CD4-positive, alpha-beta memory T cell (primary cell): ENCODE measurements at places on chromosomes 3 and 15.

GRCh38 chr15:74845208-74845568 is 2.2 kb upstream of the ULK3 start:
- no peaks in the 10 kb centered on the region for H3K27me3 ChIP-seq
- H3K4me3 ChIP-seq: peak overlapping the region; percentile 49
- peaks cover 26% of the 10 kb centered on the region for H3K36me3 ChIP-seq

DNA sequence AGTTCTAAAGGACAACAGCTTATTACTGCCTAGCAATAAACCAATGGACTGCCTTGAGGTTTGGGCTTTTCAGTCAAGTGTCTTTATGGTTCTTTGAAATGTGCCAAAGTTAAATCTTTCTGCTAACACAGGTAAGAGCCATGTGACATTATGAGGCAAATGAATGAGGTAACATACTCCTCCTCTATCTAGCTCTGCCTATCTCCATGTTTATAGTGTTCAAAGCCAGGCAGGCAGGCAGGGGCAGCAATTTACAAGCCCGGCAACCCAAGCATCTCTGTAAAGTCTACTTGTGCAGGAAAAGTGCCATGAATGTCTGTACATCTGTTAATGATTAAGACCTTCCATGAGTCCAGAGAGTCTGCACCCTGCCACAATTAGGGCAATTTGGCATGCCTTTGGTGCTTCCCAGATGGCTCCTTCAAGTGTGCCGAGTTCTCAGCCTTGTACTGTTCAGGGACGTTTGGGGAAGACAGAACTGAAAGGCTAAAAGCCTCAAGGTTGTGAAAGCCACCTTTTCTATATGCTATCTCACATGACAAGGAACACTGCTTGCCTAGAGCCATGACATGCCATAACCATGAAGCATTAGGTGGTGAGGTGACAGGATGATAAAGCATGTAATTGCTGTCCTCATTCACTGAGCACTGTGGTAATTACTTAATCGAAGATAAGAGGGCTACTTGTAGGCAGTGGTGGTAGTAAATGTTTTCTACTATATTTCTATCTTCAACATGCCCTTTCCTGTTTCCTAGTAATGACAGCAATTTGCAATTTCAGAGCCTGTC is 41.4 kb upstream of the EIF1B start:
- DNase-seq: no peak

- H3K27me3 ChIP-seq: no peaks in the 10 kb centered on the region
- no peaks in the 10 kb centered on the region for H3K36me3 ChIP-seq
- no peak overlapping the region for H3K27ac ChIP-seq
Measured at GRCh38 chr3:159732172-159733111, 256.2 kb upstream of the IL12A start.

- H3K4me1 ChIP-seq: peaks cover 38% of the 10 kb centered on the region
- no peak for DNase-seq
- H3K27me3 ChIP-seq: no peaks in the 10 kb centered on the region
- H3K36me3 ChIP-seq: peaks cover 83% of the 10 kb centered on the region
Measured at GRCh38 chr15:85727068-85727467, 67.7 kb downstream of the KLHL25 start.

DNA sequence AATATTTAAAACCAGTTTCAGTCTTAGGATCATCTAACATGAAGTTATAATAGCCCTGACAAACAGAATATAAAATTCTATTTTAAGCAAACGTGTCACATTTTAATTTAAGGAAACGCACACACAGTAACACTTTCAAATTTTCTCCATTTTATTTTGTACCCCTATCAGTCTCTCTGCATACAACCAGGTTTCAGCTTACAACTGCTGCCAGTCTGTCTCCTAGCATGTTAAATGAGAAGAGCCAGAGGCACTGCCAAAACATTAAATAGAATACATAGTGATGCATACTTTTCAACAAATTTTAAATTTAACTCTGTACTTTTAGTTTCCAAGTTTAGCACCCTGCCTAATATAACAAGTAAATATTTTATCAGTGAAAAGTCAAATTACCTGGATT is 60.8 kb downstream of the UACA start:
- no peaks in the 10 kb centered on the region for H3K36me3 ChIP-seq
- DNase-seq: no peak
- H3K4me3 ChIP-seq: no peak overlapping the region
- H3K27ac ChIP-seq: no peak overlapping the region
- no peaks in the 10 kb centered on the region for H3K4me1 ChIP-seq

- no peaks in the 10 kb centered on the region for H3K36me3 ChIP-seq
- no peaks in the 10 kb centered on the region for H3K27me3 ChIP-seq
- no peaks in the 10 kb centered on the region for H3K4me1 ChIP-seq
- no peak for DNase-seq
- no peak overlapping the region for H3K27ac ChIP-seq
Measured at GRCh38 chr3:178137831-178138230, 398.4 kb upstream of the KCNMB2 start.

DNA sequence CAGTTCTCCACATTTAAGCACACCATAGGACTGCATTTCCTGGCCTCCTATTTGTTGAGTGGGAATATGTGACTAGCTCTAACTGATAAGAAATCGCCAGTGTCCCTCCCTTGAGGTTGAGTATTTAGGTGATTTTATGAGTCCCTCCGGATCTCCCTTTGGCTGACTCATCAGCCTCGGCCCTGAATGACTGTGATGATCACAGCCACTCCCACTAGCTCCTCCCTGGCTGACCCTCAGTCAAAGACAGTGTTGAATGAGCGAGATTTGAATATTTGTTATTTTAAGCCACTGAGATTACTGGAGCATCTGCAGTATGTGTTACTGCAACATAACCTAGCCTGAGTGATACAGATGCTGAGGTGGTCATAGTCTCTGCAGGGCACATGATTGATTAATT is 515.3 kb downstream of the EPHB1 start:
- H3K4me1 ChIP-seq: no peaks in the 10 kb centered on the region
- H3K27ac ChIP-seq: no peak overlapping the region
- H3K36me3 ChIP-seq: no peaks in the 10 kb centered on the region
- no peak for DNase-seq
- no peak overlapping the region for H3K4me3 ChIP-seq

DNA sequence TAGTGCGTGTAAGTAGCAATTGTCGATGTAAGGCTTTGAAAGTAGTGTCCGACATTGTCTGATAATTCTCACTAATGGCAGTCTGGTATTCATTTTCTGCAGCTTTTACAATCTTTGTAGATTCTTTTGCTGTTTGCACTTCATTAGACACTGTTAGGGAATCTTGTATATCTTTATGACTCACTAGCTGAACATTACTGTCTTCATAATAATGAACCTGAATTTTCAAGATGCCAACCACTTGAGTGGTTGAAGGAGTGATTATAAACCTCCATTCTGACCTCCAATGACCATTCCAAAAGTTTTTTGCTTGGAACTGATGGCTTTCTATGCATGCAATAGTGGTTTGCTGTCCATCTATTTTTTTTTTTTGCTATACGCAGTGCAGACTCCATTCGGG is 76.4 kb upstream of the MFGE8 start:
- no peaks in the 10 kb centered on the region for H3K4me1 ChIP-seq
- no peaks in the 10 kb centered on the region for H3K27me3 ChIP-seq
- H3K27ac ChIP-seq: no peak overlapping the region
- H3K36me3 ChIP-seq: no peaks in the 10 kb centered on the region

DNA sequence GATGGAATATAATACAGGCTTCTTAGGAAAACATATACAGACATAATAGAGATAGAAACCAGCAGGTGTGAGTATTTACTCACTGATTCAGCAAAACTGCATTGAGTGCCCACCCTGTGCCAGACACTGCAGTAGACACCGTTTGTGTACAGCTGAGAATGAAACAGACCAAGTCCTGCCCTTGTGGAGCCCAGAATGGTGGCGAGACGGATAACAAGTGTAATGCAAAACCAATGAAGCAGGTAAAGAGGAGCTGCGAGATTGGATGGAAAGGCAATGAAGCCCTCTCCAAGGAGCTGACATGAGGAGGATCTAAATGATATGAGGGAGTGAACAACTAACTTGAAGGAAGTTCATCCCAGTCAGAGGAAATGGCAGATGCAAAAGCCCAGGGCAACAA is 256.4 kb downstream of the MEX3B start:
- no peak overlapping the region for H3K27ac ChIP-seq
- no peak for DNase-seq
- H3K36me3 ChIP-seq: no peaks in the 10 kb centered on the region
- H3K4me3 ChIP-seq: no peak overlapping the region
- H3K4me1 ChIP-seq: no peaks in the 10 kb centered on the region

DNA sequence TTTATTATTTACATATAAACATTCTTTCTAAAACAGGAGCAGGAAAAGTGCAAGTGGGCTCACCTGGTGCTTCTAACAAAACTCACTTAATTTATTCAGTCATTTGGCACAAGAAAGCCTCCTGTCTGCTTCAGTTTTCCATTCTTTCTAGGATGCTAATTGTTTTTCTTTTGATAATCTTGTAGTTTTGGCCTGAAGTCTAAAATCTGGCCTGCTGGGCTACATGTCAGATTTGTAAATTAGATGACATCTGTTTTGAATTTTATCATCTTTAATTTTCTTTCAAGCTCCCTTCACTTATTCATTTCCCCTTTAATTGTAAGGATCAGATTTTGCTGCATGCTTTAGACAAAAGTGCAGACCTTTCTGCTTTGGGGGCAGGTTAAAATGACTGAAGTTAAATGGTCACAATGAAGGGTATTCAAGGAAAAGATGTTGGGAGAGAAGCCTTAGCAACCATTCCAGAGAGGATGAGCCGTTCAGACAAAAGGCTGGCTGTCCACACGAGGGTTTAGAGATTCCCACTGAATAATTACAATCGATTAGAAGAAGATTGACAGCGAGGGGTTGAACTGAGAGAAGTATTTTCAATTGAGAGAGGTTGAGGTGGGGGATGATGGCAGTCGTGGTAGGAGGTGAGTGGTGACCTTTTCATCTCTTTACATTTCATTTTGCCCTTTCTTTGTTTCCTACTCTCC is 59.9 kb upstream of the PTX3 start:
- H3K36me3 ChIP-seq: no peaks in the 10 kb centered on the region
- DNase-seq: no peak
- H3K4me3 ChIP-seq: no peak overlapping the region
- H3K4me1 ChIP-seq: no peaks in the 10 kb centered on the region
- no peaks in the 10 kb centered on the region for H3K27me3 ChIP-seq

DNA sequence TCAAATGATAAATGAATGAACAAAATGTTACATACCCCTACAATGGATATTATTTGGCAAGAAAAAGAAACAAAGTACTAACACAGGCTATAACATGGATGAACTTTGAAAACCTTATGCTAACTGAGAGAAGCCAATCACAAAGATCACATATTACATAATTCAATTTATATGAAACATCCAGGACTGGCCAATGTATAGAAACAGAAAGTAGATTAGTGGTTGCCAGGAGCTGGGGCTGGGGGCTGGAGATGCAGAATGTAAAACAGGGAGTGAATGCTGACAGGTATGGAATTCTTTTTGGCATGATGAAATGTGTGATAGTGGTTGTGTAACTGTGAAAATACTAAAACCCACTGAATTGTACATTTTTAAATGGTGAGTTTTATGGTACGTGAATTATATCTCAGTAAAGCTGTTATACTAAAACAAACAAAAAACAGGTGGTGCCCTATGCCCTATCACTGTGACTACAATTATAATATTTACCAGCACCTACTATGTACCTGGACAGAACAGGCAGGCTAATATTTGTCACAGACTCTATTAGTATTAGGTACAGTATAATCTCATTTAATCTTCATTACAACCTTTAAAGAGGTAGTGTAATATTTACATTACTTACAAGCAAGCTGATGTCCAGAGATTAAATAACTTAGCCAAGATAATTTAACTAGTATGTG is 90.0 kb downstream of the ETFA start:
- no peaks in the 10 kb centered on the region for H3K27me3 ChIP-seq
- no peaks in the 10 kb centered on the region for H3K4me1 ChIP-seq
- no peak overlapping the region for H3K4me3 ChIP-seq

GRCh38 chr3:42905740-42906069 is 237 bp upstream of the ZNF662 start:
- no peaks in the 10 kb centered on the region for H3K36me3 ChIP-seq
- H3K4me1 ChIP-seq: no peaks in the 10 kb centered on the region
- no peak overlapping the region for H3K27ac ChIP-seq
- H3K4me3 ChIP-seq: no peak overlapping the region
- H3K27me3 ChIP-seq: peaks cover 9% of the 10 kb centered on the region

DNA sequence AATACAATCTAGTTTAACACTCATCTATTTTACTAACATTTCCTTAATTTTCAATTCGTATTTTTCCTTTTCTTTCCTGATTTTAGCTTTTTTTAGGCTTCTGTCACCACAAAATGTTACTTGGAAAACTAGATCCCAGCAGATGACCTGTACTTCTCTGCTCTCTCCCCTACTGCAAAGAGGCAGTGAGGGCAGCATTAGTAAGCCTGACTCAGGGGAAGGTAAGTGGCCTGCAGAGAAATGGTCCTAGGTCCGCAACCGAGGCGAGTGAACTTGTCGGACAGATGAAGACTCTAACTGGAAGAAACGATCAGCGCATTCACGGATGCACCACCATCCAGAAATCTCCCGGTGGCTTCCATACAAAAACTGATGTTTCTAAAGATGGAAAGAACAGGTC is 20.4 kb downstream of the TMEM43 start:
- H3K4me3 ChIP-seq: no peak overlapping the region
- no peak for DNase-seq
- no peaks in the 10 kb centered on the region for H3K27me3 ChIP-seq
- H3K36me3 ChIP-seq: peaks cover 36% of the 10 kb centered on the region

DNA sequence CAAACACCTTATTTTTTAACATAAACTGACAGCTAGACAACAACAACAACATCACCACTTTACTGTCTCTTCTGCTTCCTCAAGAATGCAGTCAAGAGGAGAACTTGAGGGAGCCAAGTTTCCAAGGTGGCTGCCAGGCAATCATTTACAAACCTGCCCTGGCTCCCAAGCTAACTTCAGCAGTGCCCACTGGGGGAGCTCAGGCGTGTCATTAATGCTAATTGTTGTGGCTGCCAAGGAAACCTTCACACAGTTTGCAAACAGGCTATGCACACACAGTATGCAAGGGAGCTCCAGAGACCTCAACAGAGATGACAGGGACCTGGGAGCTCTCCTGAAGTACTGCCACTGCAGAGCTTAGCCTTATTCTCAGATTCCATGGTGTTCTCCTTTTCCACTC is 2.1 kb downstream of the DZIP1L start:
- no peak overlapping the region for H3K27ac ChIP-seq
- no peak for DNase-seq
- no peaks in the 10 kb centered on the region for H3K4me1 ChIP-seq
- H3K4me3 ChIP-seq: no peak overlapping the region
